ENCODE measurements at places on chromosomes 1 and 21. TPM values are rescaled to one million over a fixed set of nuclear protein-coding genes. Genes with fewer than 3 reads are reported as not detected.

- no peak overlapping the region for H3K4me3 ChIP-seq
- no peak for DNase-seq
- peaks cover 11% of the 10 kb centered on the region for H3K36me3 ChIP-seq
- H3K4me1 ChIP-seq = peaks cover 1% of the 10 kb centered on the region
- H3K27me3 ChIP-seq = no peaks in the 10 kb centered on the region
These were observed 56.0 kb upstream of the DPYD start for GRCh38 chr1:97976801-97977200.

- H3K27me3 ChIP-seq = no peaks in the 10 kb centered on the region
- DNase-seq = no peak
- H3K4me1 ChIP-seq = peaks cover 43% of the 10 kb centered on the region
- no peak overlapping the region for H3K4me3 ChIP-seq
- H3K36me3 ChIP-seq = no peaks in the 10 kb centered on the region
These were observed 103.0 kb upstream of the TSPAN2 start for GRCh38 chr1:115192200-115192767.

DNA sequence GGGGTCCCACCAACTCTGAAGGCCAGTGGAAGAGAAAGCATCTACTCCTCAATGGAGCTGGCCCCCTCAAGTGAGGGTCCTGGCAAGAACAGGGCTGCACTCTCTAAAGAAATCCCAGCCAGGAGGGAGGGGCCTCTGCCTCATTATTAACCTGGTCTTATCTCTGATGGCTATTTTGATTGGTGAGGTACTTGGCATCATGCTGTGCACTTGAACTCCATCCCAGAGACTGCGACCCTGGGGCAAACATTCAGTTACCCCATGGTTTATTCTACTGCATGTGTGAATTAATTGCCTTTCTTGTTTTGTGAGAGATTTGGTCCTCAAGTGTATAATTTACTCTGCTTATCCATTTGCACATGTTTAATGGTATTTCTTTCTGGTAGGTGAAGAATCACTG is 55.0 kb upstream of the ETV3 start:
- no peak overlapping the region for H3K4me3 ChIP-seq
- no peak for DNase-seq
- no peaks in the 10 kb centered on the region for H3K4me1 ChIP-seq
- no peak overlapping the region for H3K27ac ChIP-seq
- H3K27me3 ChIP-seq = peaks cover 42% of the 10 kb centered on the region

DNA sequence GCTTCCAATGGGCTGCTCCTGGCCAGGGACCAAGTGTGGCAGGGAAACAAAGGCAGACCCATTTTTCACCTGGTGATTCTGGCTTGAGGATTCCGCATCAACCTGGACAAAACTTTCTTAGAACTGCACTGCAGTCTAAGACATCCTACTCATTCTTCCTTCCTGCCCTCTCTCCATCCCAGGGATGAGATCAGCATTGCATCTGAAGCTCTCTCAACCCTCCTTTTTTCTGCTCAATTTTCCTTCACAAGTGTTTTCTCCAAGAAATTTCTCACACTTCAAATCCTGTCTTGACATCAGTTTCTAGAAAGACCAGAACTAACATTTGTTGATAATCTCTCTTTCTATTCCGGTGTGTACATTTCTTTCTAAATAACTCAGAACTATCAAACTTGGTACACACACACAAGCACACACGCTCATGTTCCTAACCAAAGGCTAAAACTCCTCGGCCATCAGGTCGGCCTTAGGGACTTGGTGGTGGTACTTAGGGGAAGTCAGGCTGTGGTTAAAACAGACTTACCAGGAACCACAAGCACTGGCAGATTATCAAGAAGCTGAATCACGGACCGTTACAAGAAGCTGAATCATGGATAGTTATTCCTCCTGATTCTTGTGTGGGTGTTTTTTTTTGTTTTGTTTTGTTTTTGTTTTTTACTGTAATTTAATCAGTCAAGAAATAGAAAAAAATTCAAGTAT is 21.0 kb upstream of the CXADR start:
- peaks cover 5% of the 10 kb centered on the region for H3K27me3 ChIP-seq
- DNase-seq = no peak
- peaks cover 2% of the 10 kb centered on the region for H3K4me1 ChIP-seq
- H3K27ac ChIP-seq = no peak overlapping the region
- H3K36me3 ChIP-seq = no peaks in the 10 kb centered on the region

GRCh38 chr1:36083635-36084496 is at the start of gene TEKT2:
Gene TEKT2, plus strand, starts transcription at chr1:36084094. Its CDS starts 828 bp downstream, at chr1:36084922.
- DNase-seq = peak; percentile 92
- peak within 1 kb of the TSS; percentile 73 for H3K4me3 ChIP-seq
- no peaks in the 10 kb centered on the region for H3K36me3 ChIP-seq
- peaks cover 7% of the 10 kb centered on the region for H3K4me1 ChIP-seq

DNA sequence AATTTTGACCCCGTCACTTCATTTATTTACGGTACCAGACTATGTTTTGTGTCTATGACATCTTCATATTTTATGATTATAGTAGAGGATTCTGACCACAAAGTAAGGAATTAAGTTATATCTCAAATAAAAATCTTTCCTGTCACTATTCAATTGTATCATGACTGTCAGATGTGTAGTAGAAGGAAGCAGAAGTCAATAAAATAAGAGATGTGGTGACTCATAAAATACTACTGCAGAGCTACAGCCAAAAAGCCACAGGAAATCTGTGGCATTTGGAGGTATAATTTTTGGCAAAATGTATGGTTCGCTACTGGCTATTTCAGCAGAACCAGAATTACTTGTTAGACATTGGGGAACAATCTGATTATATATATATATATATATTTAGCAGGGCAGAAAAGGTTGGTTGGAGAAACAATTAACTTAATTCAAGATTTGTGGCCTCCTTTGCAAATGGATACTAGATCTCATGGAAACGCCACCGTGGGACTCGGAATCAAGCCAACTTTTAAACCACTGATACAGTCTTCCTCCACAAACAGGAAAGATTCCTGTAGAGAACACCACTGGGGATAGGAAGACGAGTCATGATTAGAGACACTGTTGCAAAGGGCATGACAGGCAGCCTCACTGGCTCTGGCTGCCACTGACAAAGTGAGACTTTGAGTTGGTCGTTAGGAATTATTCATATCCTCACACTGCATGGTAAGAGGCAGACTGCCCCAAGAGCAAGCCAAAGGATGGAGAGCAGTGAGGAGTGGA is 5.1 kb downstream of the FCRL2 start:
- no peak for DNase-seq
- no peaks in the 10 kb centered on the region for H3K27me3 ChIP-seq
- H3K36me3 ChIP-seq = no peaks in the 10 kb centered on the region
- H3K4me1 ChIP-seq = no peaks in the 10 kb centered on the region

DNA sequence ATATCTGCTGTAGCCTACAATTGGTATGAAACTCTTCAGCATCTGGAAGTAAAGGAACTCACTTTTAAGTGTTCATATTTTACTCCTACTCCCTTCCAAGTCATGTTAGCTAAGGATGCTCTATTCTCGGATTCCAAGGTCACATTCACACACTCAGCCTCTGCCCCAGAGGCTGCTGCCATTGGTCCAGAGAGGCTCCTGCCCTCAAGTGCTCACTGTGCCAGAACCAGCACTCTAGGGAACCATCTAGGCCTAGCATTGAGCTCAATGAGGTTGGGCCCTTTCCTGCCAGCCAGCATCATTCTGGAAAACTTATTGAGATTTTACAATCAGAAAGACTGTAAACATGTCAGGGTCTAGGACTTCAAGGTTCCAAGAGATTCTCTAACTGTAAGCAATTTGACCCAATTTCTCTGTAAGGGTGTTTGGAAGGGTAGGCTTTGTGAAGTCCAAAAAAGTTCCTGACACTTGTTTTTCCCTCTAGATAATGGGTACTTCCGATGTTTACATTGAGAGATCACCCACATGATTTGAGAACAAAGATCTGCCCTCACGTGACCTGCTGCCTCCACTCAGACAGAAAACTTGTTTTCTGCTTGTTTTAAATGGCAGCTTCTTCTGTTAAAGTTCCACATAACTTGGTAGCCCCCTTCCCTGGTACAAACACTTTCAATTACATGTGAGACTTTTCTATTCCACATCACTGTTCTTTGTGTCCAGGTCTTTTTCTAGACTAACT is 94.9 kb downstream of the MAB21L3 start:
- DNase-seq = no peak
- H3K4me1 ChIP-seq = no peaks in the 10 kb centered on the region
- H3K27me3 ChIP-seq = peaks cover 34% of the 10 kb centered on the region
- no peaks in the 10 kb centered on the region for H3K36me3 ChIP-seq
- no peak overlapping the region for H3K27ac ChIP-seq
- no peak overlapping the region for H3K4me3 ChIP-seq

DNA sequence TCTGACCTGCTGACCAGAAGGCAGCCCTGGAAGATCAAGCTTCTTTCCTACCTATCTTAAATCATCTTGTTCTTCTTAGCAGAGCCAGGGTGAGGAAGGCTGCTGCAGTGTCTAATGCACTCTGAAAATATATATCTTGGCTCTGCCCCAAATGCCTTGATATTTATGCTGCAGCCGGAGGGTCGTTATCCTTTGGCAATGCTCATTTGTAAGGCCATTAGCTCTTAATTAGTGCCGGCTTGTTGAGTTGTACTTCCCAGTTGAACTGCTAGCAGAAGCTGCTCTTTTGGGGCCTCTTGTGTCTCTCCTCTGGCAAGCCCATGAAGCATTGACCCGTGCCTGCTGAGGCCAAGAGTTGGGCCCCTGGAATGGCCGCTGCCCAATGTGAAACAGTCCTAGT is 4.2 kb upstream of the GNL2 start:
- no peak for DNase-seq
- H3K27me3 ChIP-seq = peaks cover 21% of the 10 kb centered on the region
- H3K27ac ChIP-seq = no peak overlapping the region
- no peaks in the 10 kb centered on the region for H3K36me3 ChIP-seq

GRCh38 chr1:58813361-58813760 is 29.5 kb upstream of the JUN start:
- H3K36me3 ChIP-seq = no peaks in the 10 kb centered on the region
- H3K27ac ChIP-seq = peak overlapping the region; percentile 12
- no peak overlapping the region for H3K4me3 ChIP-seq

GRCh38 chr1:81472387-81472786 is 328.3 kb upstream of the ADGRL2 start:
- DNase-seq = no peak
- peaks cover 2% of the 10 kb centered on the region for H3K4me1 ChIP-seq
- H3K27me3 ChIP-seq = no peaks in the 10 kb centered on the region
- H3K4me3 ChIP-seq = no peak overlapping the region

GRCh38 chr1:200889571-200889970 is 5.1 kb upstream of the INAVA start:
- H3K27me3 ChIP-seq = peaks cover 2% of the 10 kb centered on the region
- H3K36me3 ChIP-seq = no peaks in the 10 kb centered on the region
- no peak overlapping the region for H3K27ac ChIP-seq
- no peak for DNase-seq
- H3K4me1 ChIP-seq = peaks cover 40% of the 10 kb centered on the region
- no peak overlapping the region for H3K4me3 ChIP-seq

GRCh38 chr1:156413391-156414246 is 44.6 kb downstream of the RHBG start:
- DNase-seq = no peak
- H3K4me3 ChIP-seq = no peak overlapping the region
- H3K36me3 ChIP-seq = no peaks in the 10 kb centered on the region
- H3K27ac ChIP-seq = no peak overlapping the region
- no peaks in the 10 kb centered on the region for H3K4me1 ChIP-seq

GRCh38 chr21:29449306-29449950 is 150.7 kb downstream of the BACH1 start:
- no peak overlapping the region for H3K4me3 ChIP-seq
- no peak for DNase-seq
- H3K36me3 ChIP-seq = peaks cover 11% of the 10 kb centered on the region
- no peaks in the 10 kb centered on the region for H3K27me3 ChIP-seq

- no peaks in the 10 kb centered on the region for H3K36me3 ChIP-seq
- H3K27ac ChIP-seq = no peak overlapping the region
- H3K4me1 ChIP-seq = peaks cover 24% of the 10 kb centered on the region
- no peak overlapping the region for H3K4me3 ChIP-seq
These were observed 16.6 kb downstream of the HIVEP3 start for GRCh38 chr1:41902159-41902577.

DNA sequence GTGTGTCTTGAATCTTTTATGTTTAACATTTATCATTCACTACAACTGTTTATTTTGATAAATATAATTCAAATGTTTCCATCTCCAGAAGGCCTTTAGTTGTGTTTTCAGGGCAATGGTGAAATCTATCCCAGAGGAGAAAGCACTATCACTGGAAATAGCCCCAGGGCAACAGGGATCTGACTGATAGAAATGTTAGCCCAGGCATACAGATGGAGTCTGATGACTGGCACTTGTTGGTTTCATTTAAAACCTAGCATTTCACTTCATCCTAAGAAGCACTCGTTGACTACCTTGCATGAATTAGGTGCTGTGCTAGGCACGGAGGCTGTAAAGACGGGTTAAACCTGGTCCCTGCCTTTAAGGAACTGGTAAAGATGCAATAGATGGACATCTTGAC is 103.1 kb downstream of the C1orf21 start:
- no peaks in the 10 kb centered on the region for H3K27me3 ChIP-seq
- peak overlapping the region; percentile 35 for H3K27ac ChIP-seq

DNA sequence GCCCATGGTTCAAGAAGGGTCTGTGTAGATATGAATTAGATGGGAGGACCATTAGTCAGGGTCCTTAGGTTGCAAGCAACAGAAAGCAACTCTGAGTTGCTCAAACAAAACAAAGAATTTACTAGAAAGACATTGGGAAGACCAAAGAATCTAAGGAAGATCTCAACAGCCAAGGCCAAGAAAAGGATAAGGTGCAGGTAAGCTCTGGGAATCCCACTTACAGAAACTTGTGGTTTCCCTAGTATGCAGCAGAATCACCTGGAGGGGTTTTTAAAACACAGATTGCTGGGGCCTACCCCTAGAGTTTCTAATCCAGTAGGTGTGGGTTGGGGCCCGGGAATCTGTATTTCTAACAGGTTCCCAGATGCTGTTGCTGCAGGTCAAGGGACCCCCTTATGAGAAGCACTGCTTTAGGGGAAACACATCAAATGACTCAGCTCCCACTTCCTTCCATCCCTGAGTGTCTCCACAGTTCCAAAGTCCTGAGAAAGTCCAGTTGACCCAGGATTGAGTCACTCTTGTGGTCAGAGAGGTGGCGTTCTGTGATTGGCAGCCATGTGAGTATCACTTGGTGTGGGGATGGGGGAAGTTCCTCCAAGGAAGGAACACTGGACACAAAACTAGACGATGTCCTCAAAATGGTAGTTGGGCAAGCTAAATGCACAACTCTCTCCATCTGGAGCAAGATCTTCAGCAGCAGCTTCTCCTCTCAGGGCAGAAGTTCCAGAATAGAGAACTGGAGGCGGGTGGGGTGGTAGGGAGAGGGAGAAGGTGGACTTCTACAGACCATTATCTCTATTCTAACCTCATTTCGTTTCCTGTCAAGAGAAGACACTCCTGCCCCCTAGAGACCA is 24.2 kb upstream of the EYA3 start:
- no peak for DNase-seq
- H3K4me1 ChIP-seq = no peaks in the 10 kb centered on the region

GRCh38 chr1:152035539-152036266 is 1.1 kb downstream of the S100A11 start:
- DNase-seq = no peak
- peaks cover 32% of the 10 kb centered on the region for H3K36me3 ChIP-seq
- H3K27ac ChIP-seq = peak overlapping the region; percentile 99
- no peaks in the 10 kb centered on the region for H3K27me3 ChIP-seq

GRCh38 chr1:34366875-34367624 is 190.3 kb downstream of the C1orf94 start:
- peak; percentile 38 for DNase-seq
- no peak overlapping the region for H3K27ac ChIP-seq
- H3K27me3 ChIP-seq = no peaks in the 10 kb centered on the region

The SEC16B gene
- total RNA-seq = 0.76 TPM

The UTS2 gene
- total RNA-seq = not detected

The TAS1R3 gene
- total RNA-seq = 0.97 TPM

The CLCNKB gene
- 0.34 TPM for total RNA-seq

The CFHR1 gene
- not detected for total RNA-seq

The BMP8A gene
- not detected for total RNA-seq

The DPT gene
- 1.1 TPM for total RNA-seq

The WLS gene
- total RNA-seq = 334 TPM
